ENCODE measurements at places on chromosomes 12 and 14.
A peak's percentile ranks its signal among the peaks of the same experiment; 100 is the strongest.

DNA sequence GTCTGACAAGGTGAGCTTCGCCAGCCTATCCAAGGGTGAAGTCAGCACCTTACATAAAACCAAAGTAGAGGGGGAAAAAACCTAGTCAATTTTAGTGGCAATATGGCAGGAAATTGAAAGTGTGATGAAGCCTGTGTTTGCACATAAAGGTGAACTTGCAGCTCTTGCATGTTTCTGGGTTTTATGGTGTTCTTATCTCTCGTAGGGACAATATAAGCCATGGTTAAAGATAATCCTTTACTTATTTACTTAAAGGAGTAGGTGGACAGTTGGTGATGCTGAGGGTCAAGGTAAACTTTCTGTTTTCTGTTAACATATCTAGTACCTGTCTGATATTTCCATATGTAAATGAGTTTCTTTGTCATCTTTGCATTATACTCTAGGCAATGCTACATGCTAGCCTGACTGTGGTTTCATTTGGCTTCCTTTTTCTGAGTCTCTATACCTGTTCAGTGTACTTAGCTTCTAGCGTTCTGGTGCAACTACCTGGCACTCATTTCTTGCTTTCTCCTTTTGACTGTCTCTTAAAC is 32.8 kb downstream of the CCDC91 start:
- DNase-seq, result no peak

GRCh38 chr12:62785941-62786559 is 148.9 kb downstream of the PPM1H start:
- peak; percentile 91 for DNase-seq

GRCh38 chr12:118356809-118357256 is 15.9 kb downstream of the TAOK3 start:
- DNase-seq, result peak; percentile 93

DNA sequence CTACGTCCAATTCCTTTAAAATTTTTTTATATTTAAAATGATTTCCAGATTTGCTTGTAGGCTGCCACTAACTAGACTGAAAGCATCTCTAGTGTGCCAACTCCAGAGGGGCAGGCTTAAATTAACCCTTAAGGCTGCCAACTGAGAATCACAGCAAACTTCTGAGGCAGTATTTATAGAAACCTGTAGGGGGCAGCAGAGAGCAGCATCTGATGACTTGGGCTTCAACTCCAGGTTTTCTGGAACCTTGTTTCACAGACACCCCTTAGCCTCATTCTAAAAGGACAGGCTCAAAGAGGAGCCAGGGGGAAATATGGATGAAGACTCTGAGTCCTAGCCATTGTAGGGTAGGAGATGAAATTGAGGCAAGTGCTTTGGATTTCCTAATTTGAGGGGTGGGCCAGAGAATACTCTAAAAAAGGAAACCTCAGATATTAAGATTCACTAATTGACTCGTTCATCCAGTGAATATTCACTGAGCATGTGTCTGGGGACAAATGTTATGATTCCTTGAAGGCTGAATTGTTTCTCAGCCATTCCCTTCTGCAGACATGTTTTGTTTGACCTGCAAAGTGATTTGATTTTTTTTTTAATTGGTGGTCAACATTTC is 63.3 kb upstream of the HSPB8 start:
- DNase-seq, result peak; percentile 31
